ENCODE measurements at places on chromosomes 16 and 17.

DNA sequence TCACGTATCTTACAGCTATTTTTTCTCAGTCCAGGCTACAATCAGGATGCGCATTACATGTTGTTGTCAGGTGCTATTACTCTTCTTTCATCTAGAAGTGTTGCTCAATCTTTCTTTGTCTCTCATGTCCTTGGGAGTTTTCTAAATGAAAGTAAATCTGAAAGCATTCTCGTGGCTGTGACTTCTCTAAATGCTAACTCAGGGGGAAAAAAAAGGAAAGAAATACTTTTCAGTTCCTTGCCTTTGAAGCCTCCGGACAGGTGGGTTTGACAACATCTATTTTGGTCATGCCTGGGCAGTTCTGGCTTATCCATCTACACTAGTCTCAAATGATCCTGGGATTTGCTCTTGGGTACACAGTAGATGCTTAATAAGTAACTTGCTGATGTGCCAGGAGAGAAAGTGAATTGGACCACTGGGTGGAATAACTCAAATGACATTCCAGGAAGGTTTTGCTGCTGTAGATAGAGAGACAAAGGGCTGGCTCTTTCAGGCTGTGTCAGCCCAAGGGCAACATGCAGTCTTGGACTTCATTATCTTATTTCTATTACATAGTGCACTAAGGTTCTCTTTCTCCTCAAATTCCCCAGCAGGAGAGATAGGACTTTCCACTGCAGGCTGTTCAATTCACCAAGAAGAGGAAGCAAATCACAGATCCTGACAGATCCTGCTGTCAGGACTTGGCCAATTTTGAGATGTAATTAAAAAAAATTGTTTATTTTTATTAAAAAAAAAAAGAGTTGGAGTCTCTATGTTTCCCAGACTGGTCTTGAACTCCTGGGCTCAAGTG, 63.6 kb upstream of the NFAT5 start:
- no peak for DNase-seq

DNA sequence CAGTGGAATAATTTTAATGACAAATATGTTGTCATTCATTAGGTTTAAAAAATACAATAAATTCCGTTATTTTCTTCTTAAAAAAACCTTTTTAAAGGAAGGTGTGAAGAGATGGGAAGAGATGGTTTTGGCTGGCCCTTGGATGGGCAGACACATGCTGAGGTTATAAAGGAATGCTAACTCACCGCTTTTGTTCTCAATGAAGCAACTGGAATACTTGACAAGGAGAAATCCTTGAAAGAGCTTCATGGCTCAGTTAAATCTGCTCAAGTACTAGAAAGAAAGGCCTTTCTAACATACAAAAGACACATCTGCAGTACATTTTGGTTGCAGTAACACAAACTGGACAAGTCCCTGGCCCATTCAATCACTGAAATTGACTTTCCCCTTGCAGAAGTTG, 158.3 kb upstream of the KCNJ16 start:
- DNase-seq, result no peak

- DNase-seq, result no peak
Measured at GRCh38 chr17:69677130-69677529, 262.6 kb downstream of the MAP2K6 start.

- no peak for DNase-seq
Measured at GRCh38 chr16:11088074-11088730, 143.8 kb downstream of the CLEC16A start.

GRCh38 chr16:67926181-67926750, 5.4 kb downstream of the CTRL start:
- peak; percentile 76 for DNase-seq

GRCh38 chr17:73476890-73477350, 165.1 kb upstream of the CDC42EP4 start:
- DNase-seq, result no peak

- DNase-seq, result no peak
Measured at GRCh38 chr16:46691726-46692125, 2.3 kb downstream of the ORC6 start.

DNA sequence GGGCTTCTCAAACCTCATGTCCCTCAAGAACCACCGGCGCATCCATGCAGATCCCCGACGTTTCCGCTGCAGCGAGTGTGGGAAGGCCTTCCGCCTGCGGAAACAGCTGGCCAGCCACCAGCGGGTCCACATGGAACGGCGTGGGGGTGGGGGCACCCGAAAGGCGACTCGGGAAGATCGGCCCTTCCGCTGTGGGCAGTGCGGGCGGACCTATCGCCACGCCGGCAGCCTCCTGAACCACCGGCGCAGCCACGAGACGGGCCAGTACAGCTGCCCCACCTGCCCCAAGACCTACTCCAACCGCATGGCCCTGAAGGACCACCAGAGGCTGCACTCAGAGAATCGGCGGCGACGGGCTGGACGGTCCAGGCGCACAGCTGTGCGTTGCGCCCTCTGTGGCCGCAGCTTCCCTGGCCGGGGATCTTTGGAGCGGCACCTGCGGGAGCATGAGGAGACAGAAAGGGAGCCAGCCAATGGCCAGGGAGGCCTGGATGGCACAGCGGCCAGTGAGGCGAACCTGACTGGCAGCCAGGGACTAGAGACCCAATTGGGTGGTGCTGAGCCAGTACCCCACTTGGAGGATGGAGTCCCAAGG, 5.9 kb downstream of the ZNF646 start:
- DNase-seq, result peak; percentile 65

DNA sequence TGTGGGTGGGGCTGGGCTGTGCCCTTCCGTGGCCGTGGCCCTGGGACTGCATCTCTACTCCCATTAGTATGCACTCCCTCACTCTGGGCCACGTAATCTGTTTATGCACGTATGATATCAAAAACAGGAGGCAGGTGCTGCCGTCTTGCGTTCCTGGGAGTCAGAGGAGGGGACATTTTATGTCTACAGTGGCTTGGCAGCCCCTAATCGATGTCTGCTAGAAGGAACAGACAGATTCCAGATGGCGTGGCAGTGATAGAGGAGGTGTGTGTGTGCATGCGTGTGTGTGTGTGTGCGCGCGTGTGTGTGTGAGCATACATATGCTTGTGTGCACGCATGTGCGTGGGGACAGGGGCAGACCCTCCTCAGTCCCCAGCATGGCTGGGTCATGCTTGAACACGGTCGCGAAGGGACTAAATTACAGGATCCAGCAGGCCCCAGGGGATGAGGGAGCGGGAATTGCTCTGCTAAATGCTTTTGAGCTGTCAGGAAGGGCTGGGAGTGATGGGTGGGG, 44.7 kb downstream of the SREBF1 start:
- no peak for DNase-seq

GRCh38 chr17:80474231-80474960, 2.0 kb downstream of the NPTX1 start:
- DNase-seq, result no peak

DNA sequence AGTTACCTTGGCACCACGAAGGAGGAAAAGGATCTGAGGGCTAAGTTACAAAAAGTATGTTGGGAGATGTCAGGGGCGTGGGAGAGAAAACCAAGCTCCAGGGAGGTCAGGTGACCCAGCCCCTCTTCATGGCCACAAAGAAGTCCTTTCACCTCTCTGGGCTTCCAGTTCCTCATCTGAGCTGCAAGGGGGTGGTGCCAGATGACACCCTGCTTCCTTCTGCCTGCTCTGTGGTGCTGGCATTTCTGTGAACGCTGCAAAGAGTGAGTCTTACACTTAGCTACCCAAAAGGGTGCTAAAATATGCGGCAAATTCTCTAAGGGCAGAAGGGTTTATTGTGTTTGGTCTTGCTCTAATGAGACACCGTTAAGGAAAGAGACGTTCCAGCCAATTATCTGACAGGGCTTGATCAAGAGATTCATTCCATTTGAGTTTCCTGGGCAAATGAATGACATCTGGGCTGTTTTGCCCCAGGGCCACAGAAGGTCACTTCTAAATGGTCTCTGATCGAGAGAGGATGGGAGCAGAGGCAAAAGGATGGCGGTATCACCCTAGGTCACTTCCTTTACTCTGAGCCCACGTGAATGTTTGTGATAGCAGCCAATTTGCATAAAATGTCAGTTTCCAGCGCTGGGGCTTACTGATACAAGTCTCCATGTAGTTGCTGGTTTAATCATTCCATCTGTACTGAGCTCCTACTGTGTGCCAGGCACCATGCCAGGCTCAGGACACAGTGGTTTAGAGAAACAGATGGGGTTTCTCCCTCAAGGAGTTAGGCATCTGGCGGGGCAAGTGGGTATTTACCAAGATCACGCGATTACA, 210.2 kb downstream of the KATNIP start:
- DNase-seq, result no peak

DNA sequence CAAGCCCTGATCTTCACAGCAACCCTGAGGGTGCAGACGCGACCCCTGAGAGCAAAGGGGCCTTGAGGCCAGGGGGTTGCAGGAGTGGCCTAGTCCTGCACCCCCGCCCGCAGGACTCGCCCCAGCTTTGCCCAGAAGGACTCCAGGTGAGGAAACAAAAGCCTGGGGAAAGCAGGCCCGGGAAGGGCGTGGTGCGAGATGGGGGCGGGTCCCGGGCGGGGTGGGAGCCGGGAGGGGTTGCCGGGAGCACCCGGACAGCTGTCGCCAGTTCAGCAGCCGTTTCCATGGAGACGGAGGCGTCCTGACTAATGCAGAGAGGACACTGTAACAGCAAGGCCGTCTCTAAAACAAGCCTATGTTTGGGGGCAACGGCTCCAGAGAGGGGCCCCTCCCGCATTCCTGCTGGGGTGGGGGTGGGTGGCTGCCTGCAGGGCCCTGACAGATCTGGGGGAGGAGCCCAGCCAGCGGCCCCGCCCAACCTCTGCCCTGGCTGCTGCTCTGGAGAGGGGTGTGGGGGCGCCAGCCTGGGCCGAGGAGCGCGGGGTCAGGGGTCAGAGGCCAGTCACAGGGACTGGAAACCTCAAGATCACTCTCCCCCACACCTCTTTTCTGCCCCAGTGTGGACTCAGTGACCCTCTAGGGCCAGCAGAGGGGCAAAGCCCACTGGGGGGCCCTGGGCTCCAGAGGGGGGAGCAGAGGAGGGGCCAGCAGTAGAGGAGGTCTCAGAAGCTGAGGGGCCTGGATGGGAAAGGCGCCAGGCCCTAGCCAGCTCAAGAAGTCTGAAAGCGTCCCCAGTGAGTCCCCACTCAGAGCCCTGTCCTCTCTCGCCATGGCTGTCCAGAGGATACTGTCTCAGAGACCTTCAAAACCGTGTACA, 3.1 kb upstream of the TPPP3 start:
- DNase-seq, result peak; percentile 94

DNA sequence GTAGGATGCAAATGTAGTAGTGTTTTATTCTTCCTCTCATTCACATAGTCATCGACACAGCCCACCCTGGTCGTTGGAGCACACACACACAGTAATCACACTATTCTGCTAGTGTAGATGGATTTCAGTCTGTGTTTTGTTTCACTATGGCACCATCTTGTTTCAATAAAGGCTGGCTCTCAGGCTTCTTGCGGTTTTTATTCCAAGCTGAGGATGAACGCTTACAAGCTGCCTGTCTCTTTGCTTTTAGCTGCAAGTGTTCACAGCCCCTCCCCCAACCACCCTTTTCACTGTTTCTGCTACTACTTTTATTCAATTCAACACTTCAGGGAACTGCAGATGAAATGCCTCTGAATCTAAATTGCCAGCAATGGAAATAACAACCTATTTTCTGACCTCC, 140.9 kb upstream of the PMFBP1 start:
- DNase-seq, result no peak

Data from RWPE2 (cell line).